Myocyte (in vitro differentiated cells): ENCODE measurements at places on chromosomes 11 and 22. TPM values are rescaled to one million over a fixed set of nuclear protein-coding genes. Genes with fewer than 3 reads are reported as not detected.

The ARL2 gene
- 134 TPM in 2 replicates for total RNA-seq

The GRK3 gene
- 3.7 and 4.1 TPM in 2 replicates for total RNA-seq

The PARVA gene
- total RNA-seq = 70.5 and 74.5 TPM in 2 replicates

DNA sequence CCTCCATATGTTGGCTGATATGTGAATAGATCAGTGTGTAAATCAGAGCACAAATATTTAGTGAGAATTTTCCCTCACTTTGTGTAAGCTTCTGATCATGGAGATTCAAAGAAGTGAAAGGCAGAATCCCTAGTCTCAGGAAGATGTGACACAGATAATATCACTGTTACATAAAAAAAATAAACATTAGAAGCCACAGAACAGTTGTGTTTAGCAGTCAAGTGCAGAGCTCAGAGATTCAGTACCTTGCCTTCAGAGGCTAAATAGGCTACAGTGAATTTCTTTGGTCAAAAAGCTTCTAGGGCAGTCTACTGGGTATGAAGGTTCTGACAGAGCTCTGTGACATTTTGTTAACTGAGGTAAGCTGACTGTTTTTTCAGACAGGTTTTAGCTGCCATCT, 591.5 kb downstream of the METTL15 start:
- DNase-seq = peak; percentile 40

GRCh38 chr22:26322179-26322905, 106.7 kb upstream of the ASPHD2 start:
- DNase-seq = peak; percentile 91

DNA sequence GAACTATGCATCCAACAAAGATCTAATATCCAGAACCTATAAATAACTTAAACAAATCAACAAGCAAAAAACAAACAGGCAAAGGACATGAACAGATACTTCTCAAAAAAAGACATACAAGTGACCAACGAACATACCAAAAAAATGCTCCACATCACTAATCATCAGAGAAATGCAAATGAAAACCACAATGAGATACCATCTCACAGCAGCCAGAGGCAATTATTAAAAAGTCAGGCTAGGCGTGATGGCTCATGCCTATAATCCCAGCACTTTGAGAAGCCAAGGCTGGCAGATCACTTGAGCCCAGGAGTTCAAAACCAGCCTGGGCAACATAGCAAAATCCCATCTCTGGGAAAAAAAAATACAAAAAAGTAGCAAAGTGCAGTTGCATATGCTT, 10.7 kb downstream of the SAA4 start:
- no peak for DNase-seq

DNA sequence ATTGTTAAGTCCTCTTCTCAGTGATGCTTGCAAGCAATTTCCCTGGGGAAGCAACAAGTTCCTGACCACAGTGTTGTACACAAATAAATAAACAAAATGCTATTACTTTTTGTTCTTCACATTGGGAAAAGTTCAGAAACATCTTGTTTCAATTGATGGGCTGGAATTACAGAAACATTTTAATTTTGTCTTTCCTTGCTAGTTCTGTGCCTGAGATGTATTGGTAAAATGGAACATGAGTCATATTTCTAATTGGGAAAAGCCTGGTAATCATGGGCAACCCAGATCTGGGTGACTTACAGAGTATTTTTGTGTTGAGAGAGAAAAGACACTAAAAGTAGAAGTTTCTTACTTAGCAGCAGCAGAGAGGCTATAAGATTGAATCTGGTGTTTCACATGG, 576 bp upstream of the BLID start:
- DNase-seq = no peak

GRCh38 chr11:70727899-70728620, 329.7 kb downstream of the CTTN start:
- DNase-seq = no peak

GRCh38 chr11:69170704-69171103, 15.0 kb downstream of the SMIM38 start:
- DNase-seq = peak; percentile 82

GRCh38 chr22:43011079-43011478, 3.9 kb downstream of the PACSIN2 start:
- DNase-seq = no peak

GRCh38 chr11:63608353-63609345, 5.6 kb downstream of the PLAAT3 start:
- DNase-seq = peak; percentile 60

DNA sequence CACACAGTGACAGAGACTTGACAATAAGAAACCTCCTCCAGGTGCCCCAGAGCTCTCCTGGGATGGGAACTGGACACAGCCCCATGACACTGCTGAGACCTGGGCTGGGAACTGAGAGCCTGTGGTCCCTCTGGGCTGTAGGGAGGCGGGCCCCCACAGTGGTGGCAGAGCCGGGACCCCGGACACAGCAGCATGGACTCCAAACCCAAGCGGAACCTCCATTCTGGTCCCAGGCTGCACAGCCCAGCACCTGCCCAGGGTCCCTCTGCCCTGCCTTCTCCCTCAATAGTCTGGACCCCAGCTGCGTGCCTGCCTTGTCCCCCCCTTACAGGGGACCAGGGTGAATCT, 8.4 kb upstream of the APOBEC3H start:
- no peak for DNase-seq
